CD4-positive, alpha-beta memory T cell (primary cell): ENCODE measurements at places on chromosomes 5 and 9.

GRCh38 chr9:129141066-129142041 lies 30.1 kb downstream of the PTPA start:
- H3K27ac ChIP-seq, result peak overlapping the region; percentile 90
- peaks cover 32% of the 10 kb centered on the region for H3K36me3 ChIP-seq
- peaks cover 38% of the 10 kb centered on the region for H3K4me1 ChIP-seq
- no peaks in the 10 kb centered on the region for H3K27me3 ChIP-seq
- no peak for DNase-seq

DNA sequence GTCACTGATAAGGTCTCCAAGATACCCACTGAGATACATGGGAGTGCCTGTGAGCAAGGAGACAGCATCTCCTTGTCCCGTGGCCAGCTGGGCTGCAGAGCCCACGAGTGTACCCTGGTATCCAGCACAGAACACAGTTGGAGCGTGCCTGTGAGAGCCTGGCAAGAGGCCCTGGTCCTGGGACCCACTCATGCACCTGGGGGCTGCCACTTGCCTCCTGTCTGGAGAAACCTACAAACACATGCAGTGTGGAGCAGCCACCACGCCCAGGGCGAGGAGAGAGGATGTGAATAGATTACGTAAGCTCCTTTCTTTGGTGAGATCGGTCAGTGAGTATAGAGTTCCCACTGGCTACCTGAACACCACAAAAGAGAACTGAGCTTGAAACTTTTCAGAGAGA lies 88.3 kb downstream of the CTNND2 start:
- H3K4me3 ChIP-seq, result no peak overlapping the region
- no peak for DNase-seq
- no peak overlapping the region for H3K27ac ChIP-seq
- H3K27me3 ChIP-seq, result no peaks in the 10 kb centered on the region
- no peaks in the 10 kb centered on the region for H3K4me1 ChIP-seq

- H3K36me3 ChIP-seq, result no peaks in the 10 kb centered on the region
- no peak overlapping the region for H3K27ac ChIP-seq
- no peak overlapping the region for H3K4me3 ChIP-seq
- H3K27me3 ChIP-seq, result no peaks in the 10 kb centered on the region
- H3K4me1 ChIP-seq, result no peaks in the 10 kb centered on the region
Measured at GRCh38 chr5:156155598-156155997, 171.4 kb upstream of the SGCD start.

DNA sequence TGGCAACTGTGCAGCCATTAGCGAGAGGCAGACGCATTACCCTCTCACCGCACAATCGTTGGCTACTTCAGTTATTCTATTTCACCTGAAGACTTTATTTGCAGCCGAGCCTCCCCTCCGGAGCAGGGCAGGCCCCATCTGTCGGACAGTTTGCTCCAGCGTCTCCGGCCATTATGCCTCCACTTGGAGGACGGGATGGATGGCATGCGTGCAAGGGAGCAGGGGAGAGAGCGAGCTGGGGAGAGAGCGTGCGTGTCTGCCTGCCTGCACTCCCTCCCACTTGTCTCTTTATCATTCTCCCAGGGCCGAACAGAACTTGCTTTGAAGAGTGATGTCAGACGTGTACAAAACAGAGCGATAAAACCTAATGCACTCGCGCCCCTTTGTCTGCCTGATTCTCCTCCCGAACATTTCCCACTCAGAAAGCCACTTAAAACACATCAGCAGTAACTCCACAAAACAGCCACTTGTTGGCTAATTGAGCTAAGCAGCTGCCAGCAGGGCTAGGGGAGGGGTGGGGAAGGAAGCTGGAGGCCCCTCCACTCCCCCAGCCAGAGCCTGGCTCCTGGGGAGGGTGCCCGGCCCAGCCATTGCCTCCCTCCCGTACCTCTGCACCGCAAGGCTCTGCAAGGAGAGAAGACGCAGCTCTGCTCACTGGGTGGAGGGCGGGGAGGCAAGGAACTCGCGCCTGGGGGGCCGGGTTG lies 43.4 kb upstream of the FUBP3 start:
- no peak overlapping the region for H3K4me3 ChIP-seq
- H3K27ac ChIP-seq, result no peak overlapping the region
- no peak for DNase-seq
- peaks cover 6% of the 10 kb centered on the region for H3K4me1 ChIP-seq
- H3K27me3 ChIP-seq, result peaks cover 17% of the 10 kb centered on the region
- H3K36me3 ChIP-seq, result no peaks in the 10 kb centered on the region
